Activated naive CD4-positive, alpha-beta T cell treated with anti-CD3 and anti-CD28 coated beads, Interleukin-2, amount 10 ng/mL, durations not matched to agents 7 days and 5 days (primary cell): ENCODE measurements at places on chromosomes 13 and 19.

GRCh38 chr19:46115396-46116106 lies 8.9 kb downstream of the IGFL3 start:
- DNase-seq = peak; percentile 23

GRCh38 chr13:44507639-44508038 lies 68.5 kb downstream of the TSC22D1 start:
- no peak for DNase-seq

DNA sequence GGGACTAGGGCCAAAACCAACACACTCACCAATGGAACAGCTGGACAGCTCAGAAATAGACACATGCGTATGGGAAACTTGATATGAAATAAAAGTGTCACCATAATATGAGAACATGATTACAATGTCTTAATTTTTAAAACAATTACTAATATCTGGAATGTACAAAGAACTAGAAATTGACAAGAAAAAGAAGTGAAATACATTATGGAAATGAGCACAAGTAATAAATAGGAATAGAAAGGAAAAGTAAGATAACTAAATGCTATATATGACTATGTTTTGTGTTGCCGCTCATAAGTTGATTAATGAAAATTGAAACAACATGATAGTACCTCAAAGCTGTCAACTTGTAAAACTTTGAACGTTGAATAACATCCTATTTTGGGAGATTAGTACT lies 801.1 kb downstream of the SLITRK5 start:
- no peak for DNase-seq

- no peak for DNase-seq
Measured at GRCh38 chr19:6273701-6274601, 5.8 kb downstream of the MLLT1 start.

GRCh38 chr19:8557642-8558238 lies 19.5 kb downstream of the MYO1F start:
- no peak for DNase-seq

- DNase-seq = no peak
Measured at GRCh38 chr13:74005320-74006157, 128.7 kb downstream of the KLF12 start.

- no peak for DNase-seq
Measured at GRCh38 chr19:970695-971094, 13.4 kb upstream of the WDR18 start.

DNA sequence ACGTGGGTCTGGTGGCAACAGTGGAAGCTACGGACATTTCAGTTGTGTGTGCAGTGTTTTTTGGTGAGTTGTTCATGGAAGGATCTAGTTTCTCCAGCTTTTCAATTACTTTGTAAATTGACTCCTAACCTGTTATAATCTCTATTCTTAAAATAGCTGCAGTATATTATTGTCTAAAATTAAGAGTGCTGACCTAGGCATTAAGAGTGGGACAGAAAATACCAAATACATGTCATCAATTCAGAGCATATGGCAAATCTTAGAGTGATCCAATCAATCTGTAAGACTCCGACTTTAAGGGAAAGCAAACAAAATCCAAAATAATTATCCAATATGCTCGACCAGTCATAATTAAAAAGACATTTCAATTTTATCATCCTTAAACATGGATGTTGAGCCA lies 338.1 kb upstream of the PCDH9 start:
- DNase-seq = no peak

DNA sequence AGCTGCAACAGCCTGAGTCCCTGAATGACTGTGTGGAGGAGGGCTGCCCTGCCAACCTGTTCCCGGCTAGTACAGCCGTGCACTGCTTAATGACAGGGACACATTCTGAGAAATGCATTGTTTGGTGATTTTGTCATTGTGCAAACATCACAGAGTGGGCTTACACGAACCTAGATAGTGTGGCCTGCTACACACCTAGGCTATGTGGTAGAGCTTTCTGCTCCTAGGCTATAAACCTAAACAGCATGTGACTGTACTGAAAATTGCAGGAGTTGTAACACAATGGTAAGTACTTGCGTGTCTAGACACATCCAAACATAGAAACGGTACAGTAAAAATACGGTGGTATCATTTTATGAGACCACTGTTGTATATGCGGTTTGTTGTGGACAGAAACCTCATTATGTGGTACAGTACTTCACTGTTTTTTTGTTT lies 35.0 kb downstream of the VASP start:
- no peak for DNase-seq
